ENCODE measurements at places on chromosomes 2 and 18.

DNA sequence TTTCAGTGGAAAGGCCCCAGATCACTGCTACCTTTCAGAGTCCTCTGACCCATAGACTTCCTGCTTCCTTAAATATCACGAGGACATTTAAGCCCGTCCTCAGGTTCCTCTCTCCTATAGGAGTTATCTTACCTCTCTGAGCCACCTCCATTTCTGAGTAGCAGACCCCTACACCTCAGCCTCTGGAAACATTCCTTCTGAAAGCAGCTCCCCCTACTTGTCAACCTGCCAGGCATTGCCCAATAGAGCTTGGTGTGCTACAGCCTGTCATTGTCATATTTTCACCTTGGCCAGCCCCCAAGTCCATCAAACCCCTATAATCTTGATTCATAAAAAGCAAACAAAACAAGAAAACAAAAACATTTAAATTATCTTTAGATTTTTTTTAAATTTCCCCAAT is 717.9 kb upstream of the SLC8A1 start:
- DNase-seq = no peak

DNA sequence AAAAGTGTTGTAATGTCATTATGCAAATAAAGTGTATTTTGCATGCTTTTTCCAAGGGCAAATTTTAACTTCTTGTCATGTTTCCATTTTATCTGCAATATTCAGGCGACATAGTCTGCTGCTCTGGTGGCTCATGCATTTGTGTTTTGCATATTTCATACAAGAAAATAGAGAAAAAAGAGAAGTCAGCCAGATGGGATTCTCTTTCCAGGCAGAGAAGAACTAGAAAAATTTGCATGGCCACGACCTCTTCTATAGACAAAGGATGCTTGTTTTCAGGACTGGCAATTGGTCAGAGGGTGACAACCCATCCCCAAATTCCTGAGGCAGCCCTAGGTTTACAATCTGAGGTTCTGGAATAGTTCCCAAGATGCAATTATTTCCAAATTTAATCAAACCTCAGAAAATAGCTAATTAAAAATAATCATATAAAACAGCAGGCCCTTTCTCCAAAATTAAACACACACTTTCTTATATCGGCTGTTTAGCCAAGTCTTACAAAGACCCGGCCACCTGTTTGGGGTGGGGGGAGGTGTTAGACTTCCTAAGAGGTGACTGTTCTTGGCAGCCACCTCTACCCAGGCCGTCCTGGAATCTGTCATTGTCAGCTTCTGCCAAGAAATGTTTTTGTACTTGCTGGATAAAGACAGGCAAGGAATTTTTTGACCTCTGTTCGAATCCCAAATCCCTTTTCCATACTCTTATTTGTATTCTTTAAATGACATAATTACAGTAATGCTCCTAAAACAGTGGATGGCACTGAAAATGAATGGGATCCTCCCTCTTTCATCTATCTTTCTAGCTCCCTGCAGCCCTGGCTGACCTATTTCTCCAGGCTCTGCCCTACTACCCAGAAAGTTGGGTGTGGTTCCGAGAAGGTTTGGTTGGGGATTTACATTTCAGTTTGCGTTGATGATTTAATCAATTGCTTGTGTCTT is 20.8 kb upstream of the SOS1 start:
- DNase-seq = no peak

- no peak for DNase-seq
These were observed 32.5 kb downstream of the RNF152 start for GRCh38 chr18:61860302-61860701.

GRCh38 chr2:172926785-172927640 is 148.6 kb upstream of the MAP3K20 start:
- DNase-seq = no peak
